SK-MEL-5 (cell line): ENCODE measurements at places on chromosomes 4 and X. TPM values are rescaled to one million over a fixed set of nuclear protein-coding genes. Genes with fewer than 3 reads are reported as not detected.

GABRE gene
- total RNA-seq: not detected in 2 replicates

ZAR1 gene
- total RNA-seq: not detected in 2 replicates

GRIA2 gene
- 0.24 and 0.29 TPM in 2 replicates for total RNA-seq

IL2RG gene
- total RNA-seq: not detected in 2 replicates

TMPRSS11B gene
- not detected in 2 replicates for total RNA-seq

F9 gene
- not detected in 2 replicates for total RNA-seq

PRKG2 gene
- total RNA-seq: not detected in 2 replicates

SH3BP2 gene
- total RNA-seq: 15.6 and 18.2 TPM in 2 replicates

ABHD18 gene
- 4.5 and 5.1 TPM in 2 replicates for total RNA-seq

GAGE12J gene
- 37.1 TPM in 1 of 2 replicates, not detected in the other for total RNA-seq

CFAP47 gene
- total RNA-seq: 0.19 TPM in 1 of 2 replicates, not detected in the other

RTL5 gene
- 0.29 and 0.40 TPM in 2 replicates for total RNA-seq

GC gene
- total RNA-seq: not detected in 2 replicates

FAM241A gene
- 0.51 and 0.74 TPM in 2 replicates for total RNA-seq

SPANXN3 gene
- not detected in 2 replicates for total RNA-seq

TRPC5OS gene
- not detected in 2 replicates for total RNA-seq

TASL gene
- not detected in 2 replicates for total RNA-seq

DKK2 gene
- 3.8 and 4.4 TPM in 2 replicates for total RNA-seq

CDKL2 gene
- not detected in 2 replicates for total RNA-seq

HSD17B10 gene
- 140 and 165 TPM in 2 replicates for total RNA-seq

ADH4 gene
- total RNA-seq: not detected in 2 replicates

HEPH gene
- 0.11 and 0.29 TPM in 2 replicates for total RNA-seq

ADGRL3 gene
- total RNA-seq: 0.08 and 1.0 TPM in 2 replicates

PRDM5 gene
- 6.9 and 7.8 TPM in 2 replicates for total RNA-seq
